Activated T-cell treated with anti-CD3 and anti-CD28 coated beads, Interleukin-2, amount 50 U/mL, for 48 hours (primary cell): ENCODE measurements at places on chromosomes 6 and 20.

DNA sequence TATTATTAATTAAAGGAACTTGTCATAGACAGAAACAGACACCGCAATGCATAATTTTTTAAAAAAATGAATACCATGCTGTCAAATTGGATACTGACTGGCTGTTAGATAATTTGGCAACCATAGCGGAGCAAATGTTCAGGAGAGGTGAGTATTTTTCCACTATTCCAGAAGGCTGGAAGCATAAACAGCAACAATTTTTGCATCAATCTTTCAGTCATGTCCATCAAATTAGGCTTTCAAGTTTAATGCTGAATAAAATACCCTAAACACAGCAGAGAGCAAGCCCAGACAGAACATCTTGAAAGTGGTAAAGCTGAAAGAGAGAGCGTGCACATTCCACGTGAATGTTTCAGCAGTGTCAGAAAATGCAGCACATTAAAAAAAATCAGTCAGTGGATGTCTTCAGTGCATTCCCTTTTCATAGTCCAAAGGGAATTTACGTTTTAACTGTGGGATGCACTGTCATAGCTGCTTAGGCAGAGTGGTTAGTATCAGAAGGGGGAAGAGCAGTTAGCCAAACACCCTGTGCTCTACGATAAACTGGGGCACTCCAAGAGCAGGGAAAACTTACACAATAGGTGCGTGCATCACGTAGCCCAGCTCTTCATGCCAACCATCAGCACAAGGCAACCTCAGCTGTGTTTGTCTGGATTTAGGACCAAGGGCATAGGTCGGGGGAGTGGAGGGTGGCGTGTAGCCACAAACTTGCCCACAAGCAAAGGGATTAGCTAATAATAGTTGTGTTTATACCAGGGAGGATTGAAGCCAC is 116.2 kb upstream of the STMND1 start:
- DNase-seq = no peak

DNA sequence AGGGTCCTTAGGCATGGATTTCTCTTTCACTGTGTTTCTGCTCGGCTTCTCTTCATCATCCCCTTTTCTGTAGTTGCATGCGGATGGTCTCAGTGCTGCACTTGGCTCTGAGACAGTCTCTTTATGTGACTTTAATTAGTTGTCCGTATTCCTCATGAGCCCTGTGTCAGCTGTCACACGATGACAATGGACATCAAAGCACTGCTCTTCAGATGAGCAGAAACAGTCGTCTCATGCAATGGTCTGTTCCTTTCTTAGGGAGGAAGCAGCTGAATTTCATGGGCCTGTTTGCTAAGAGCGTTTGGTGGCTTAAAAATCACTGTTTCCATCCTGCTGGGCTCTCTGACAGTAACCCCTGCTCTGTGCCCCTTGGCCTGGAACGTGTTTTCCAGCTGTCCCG is 64.9 kb downstream of the SYTL3 start:
- DNase-seq = no peak

- DNase-seq = no peak
Observed at GRCh38 chr6:149867876-149868640, 3.9 kb upstream of the LRP11 start.

DNA sequence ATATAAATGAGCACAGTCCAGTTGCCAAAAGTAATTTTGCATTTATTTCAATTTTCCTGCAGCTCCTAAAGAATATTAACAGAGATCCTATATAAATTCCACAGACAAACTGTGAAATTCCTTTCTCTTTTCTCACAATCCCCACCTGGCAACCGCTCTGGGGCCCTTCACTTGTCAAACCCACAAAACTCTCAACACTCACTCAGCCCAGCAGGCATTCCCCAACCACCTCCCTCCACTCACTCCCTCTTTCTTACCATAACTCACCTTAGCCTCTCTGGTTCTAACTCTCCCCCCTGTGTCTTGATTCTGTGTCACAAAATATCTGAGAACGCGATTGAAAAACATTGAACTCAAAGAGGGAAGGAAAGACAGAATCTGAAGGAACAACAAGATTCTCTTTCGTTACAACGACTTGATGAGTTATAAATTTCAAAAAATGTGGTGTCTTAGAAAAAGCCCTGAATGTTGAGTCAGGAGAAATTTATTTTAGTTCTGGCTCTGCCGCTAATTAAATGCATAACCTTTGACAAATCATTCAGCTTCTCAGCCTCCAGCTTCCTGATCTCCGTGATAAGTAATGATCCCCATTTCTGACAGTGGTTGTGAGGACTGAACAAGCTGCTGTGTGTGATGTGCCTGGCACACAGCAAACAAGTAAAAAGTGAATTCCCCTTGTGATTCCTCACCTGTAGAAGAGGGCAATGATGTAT is 87.9 kb downstream of the UNC5CL start:
- no peak for DNase-seq

DNA sequence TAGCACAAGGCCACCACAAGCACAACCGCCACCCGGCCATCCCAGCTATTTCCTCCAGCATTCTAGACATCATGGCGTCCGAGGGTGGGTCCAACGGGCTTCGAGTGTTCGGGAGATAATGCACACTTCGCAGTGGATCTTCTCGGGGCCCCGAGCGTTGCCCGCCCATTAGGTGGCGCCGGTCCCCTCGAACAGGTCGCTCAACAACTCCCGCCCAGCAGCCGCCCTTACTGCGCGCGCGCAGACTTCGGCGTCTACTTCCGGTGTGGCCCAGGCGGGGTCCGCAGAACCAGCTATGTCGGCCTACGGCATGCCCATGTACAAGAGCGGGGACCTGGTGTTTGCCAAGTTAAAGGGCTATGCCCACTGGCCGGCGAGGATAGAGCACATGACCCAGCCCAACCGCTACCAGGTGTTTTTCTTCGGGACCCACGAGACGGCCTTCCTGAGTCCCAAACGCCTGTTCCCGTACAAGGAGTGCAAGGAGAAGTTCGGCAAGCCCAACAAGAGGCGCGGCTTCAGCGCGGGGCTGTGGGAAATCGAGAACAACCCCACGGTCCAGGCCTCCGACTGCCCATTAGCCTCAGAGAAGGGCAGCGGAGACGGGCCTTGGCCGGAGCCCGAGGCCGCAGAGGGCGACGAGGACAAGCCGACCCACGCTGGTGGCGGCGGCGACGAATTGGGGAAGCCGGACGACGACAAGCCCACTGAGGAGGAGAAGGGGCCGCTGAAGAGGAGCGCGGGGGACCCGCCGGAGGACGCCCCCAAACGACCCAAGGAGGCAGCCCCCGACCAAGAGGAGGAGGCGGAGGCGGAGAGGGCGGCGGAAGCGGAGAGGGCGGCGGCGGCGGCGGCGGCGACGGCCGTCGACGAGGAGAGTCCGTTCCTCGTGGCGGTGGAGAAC is at the start of gene HDGFL1:
TSS of gene HDGFL1 (plus strand) at position 286 of the 904 bp plus-strand sequence. CDS start at position 296, 10 bp downstream.
- DNase-seq = no peak

DNA sequence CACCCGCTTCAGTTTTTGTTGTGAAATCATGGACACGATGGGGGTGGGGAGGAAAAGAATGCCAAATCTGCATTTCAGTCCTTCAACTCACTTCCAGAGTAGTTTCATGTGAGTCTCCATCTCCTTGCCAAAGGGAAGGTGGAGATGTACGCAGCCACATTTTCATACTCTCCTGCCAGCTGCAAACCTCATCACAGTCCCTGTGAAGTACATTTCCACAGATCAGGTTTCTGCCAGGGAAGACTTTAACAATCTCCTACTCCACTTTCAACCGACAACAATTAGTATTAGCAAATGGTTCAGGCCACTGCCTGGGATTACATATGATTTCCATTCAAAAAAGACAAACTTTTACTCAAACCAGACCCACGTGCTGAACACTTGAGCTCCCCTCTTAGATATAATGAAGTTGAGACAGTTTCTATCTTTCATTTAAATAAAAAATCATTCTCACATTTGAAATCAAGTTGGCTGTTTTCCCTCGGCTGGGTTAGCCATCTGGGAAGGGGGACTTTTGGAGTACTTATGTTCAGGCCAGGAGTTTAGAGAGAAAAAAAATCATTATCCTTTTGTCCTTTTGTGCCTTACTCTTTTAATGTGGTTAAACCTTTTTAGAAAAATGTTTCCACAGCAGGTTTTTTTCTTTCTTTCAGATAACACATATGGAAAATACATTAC is 51.0 kb upstream of the CEP162 start:
- DNase-seq = no peak

GRCh38 chr6:74249658-74250057 is 553.7 kb downstream of the CD109 start:
- DNase-seq = no peak

- DNase-seq = no peak
Observed at GRCh38 chr6:166595949-166596348, 9.5 kb upstream of the RAMACL start.

DNA sequence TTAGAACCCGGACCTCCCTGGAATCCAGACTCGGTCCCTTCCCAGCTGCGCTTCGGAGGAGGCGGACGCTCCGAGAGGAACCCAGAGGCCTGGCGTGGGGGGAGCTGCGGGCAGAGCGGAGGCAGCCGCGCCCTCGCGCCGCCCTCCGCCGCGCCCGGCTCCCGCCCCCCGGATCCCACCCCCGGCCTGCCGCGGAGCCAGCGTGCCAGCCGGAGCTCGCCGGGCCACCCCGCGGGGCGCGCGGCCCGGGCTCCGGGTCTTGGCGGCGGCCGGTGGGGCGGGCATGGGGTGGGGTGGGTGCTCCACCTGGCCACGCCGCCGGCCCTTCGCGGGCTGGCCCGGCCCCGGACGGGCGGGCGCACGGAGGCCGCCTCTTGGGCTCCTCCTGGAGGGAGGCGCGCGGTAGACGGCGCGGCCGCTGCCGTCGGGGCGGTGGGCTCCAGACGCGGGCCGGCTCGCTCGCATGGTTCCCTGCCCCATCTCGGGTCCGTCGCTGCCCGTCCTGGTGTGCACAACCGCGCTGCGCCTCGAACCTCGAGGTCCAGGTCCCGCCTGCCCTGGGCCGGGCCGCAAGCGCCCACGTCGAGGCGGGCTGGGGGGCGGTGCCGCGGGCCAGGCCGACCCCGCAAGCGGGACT is 592 bp upstream of the CDYL start:
- peak; percentile 65 for DNase-seq

DNA sequence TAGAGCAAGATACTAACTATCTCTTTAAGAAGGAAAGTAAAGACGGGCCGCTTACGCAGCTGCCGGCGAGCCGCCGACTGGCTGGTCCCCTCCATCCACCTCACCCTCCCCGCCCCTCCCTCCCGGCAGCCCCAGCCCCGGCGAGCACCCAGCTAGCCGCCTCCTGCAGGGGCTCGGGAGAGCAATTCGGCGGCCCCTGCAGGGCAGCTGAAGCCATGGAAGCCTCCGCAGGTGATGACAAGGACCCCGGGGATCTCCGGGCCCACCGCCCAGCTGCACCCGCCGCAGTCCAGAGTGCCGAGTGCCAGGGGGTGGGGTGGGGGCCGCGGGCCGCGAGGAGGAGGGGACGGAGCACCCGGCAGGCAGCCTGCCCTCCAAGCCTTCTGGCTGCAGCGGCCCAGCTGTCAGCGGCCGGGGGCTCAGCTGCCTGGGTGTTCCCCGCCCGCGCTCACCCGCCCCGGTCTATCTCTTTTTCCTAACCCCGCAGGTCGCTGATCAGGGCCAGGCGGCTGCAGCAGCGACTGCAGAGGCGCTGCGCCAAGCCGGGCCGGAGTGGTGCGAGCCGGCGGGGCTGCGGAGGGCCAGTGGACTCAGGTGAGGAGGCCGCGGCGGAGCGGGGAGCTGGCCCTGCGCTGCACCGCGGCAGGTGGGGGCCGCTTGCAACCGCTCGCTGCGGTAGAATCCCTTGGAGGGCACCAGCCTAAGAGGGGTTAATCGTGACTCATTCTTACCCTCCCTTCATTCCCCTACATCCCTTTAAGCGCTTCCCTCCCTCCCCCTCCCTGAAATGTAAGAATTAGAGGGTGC is at the start of gene SNPH:
TSS of gene SNPH (plus strand) at position 128 of the 807 bp plus-strand sequence. CDS start 29,946 bp downstream, outside the sequence.
- peak; percentile 78 for DNase-seq

DNA sequence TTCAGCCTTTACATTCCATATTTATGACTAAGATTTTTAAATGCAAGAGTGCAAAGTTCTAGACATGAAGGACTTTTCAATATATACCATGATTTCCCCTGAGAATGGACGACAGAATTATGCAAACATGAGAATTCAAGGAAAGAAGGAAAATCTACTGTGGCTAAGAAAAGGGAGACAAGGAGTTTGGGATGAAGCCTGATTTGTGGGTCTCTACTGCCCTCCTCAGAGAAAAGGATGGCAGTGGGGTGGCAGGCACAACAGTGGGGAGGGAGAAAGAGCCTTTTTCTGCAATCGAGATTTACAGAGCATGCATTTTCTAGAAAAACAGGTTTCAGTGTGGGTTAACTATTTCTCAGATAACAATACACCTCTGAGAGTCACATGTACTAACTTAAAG is 466.9 kb upstream of the NRSN1 start:
- no peak for DNase-seq

DNA sequence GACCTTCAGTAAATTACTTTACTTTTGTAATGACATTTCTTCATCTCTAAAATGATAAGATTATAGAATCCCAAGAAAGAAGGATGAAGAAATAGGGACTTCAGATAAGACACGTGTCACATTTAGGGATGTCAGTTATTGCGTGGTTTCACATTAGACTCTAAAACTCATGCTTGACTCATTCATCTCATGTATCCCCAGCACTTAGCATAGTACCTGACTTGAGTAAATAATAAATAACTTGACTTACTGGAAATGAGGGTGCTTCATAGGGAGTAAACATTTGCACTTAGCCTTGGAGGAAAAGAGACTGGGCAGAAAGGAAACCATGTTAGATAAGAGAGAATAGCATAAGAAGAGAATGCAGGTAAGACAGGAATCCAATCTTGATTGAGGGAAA is 37.2 kb downstream of the VTA1 start:
- DNase-seq = no peak

- no peak for DNase-seq
Observed at GRCh38 chr20:3890398-3890751, 1.2 kb downstream of the PANK2 start.

DNA sequence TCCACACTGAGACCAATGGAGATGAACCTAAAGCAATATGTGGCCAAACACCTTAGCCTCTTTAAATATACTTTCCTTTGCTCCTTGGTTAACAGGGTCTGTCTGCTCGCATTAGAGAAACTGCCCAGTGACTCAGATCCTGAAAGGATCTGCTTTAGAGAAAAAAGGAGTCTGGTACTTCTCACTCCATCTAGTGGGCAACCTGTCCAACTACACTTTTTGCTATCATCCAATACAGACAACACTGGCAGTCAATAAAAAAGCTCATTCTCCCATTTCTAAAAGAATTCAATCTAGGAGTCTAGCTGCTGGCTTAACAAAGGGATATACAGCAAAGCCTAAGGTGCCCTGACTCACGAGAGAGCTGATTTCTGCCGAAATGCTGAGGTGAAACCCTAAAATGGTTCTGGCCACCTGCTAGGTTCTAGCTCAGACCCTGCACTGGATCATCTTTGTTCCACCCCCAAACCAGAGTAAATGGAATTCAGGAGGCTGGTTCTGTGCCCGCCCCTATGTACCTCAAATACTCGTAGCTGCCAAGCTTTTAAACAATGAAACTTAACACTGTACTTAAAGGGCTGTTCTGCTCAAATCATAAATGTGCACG is 11.5 kb downstream of the GNL1 start:
- no peak for DNase-seq

DNA sequence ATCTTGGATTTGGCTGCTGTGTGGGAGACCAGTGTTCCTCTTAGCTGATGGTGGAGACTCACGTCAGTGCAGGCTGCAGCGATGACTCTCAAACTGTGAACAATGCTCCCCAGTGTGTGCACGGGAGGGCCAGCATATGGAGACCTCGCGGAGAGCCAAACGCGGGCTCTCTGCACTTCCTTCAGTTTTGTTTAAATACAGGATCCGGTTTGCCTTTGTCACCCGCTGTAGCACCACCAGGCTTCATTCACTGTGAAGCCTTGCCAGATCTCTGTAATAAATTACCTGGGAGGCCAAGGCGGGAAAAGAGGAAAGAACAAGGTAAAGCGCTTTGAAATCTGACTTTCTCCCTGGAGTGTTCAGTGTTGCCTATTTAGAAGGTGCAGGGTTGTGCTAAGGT is 30.7 kb upstream of the TMEM14A start:
- no peak for DNase-seq
